Activated CD4-positive, alpha-beta T cell treated with anti-CD3 and anti-CD28 coated beads, Interleukin-2, amount 10 ng/mL, durations not matched to agents 7 days and 5 days (primary cell): ENCODE measurements at places on chromosomes 12 and 14. TPM values are rescaled to one million over a fixed set of nuclear protein-coding genes. Genes with fewer than 3 reads are reported as not detected.

The WDR20 gene
- total RNA-seq: 24.7 TPM

The CLEC2B gene
- 61.4 TPM for total RNA-seq

The RASSF9 gene
- not detected for total RNA-seq

The FGD4 gene
- total RNA-seq: 0.22 TPM

The CNOT2 gene
- 78.0 TPM for total RNA-seq

The INSM2 gene
- not detected for total RNA-seq

The KCNH5 gene
- total RNA-seq: not detected

The CLEC4C gene
- total RNA-seq: not detected

The AQP2 gene
- not detected for total RNA-seq

The IL31 gene
- total RNA-seq: not detected

The GLIPR1L1 gene
- total RNA-seq: not detected

The BEST3 gene
- not detected for total RNA-seq

The SCNN1A gene
- 0.67 TPM for total RNA-seq

The SLC17A8 gene
- not detected for total RNA-seq

The PPP4R4 gene
- 3.7 TPM for total RNA-seq

DNA sequence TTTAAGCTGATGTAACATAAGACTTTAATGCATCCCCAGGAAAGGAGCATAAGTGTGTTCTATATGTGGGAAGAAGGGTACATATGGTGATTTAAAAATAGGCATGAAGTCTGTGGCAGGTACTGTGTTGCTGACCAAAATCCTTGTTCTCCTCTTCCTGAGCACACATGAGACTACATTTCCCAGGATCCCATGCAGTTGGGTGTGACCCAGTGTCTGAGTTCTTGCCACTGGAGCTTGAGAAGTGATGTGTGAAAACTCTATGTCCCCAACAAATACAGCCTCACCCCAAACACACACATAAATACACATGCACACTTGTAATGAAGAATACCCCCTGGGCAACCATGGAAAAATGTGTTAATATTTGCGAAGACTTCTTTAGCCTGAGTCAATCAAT is 8.5 kb upstream of the SMIM10L1 start:
- no peak for DNase-seq
- H3K4me3 ChIP-seq: no peak overlapping the region
- H3K4me1 ChIP-seq: peaks cover 31% of the 10 kb centered on the region
- H3K36me3 ChIP-seq: peaks cover 60% of the 10 kb centered on the region
- H3K27ac ChIP-seq: no peak overlapping the region

- H3K36me3 ChIP-seq: peaks cover 48% of the 10 kb centered on the region
- peak overlapping the region; percentile 95 for H3K4me3 ChIP-seq
- peaks cover 2% of the 10 kb centered on the region for H3K27me3 ChIP-seq
- H3K4me1 ChIP-seq: peaks cover 45% of the 10 kb centered on the region
- DNase-seq: peak; percentile 48
These were observed 840 bp downstream of the PNP start for GRCh38 chr14:20469890-20470602.

- peak overlapping the region; percentile 87 for H3K27ac ChIP-seq
- no peaks in the 10 kb centered on the region for H3K27me3 ChIP-seq
- H3K36me3 ChIP-seq: peaks cover 85% of the 10 kb centered on the region
- no peak overlapping the region for H3K4me3 ChIP-seq
- peaks cover 79% of the 10 kb centered on the region for H3K4me1 ChIP-seq
These were observed 42.0 kb downstream of the EVL start for GRCh38 chr14:100107236-100107635.

DNA sequence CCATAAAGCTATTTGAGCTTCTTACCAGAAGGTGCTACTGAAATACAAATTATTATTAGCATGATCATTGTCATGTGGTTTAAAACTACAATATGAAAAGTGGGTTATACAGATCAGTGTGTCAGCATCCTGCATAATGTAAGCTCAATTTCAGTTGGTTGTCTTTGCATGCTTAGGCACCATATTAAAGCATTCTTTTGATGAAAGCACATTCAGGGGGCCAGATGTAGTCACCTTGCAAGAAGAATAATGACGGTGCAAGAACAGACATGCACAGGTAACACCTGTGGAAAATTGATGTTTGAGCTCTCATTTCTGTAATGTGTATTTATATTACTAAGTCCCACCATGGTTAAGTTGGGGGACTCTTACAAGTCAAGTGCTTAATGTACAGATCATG is 123.9 kb downstream of the PAX9 start:
- H3K27me3 ChIP-seq: no peaks in the 10 kb centered on the region
- no peaks in the 10 kb centered on the region for H3K4me1 ChIP-seq
- H3K27ac ChIP-seq: no peak overlapping the region
- no peak for DNase-seq
- H3K4me3 ChIP-seq: no peak overlapping the region

GRCh38 chr12:108305520-108305919 is 33.6 kb downstream of the CMKLR1 start:
- H3K4me3 ChIP-seq: no peak overlapping the region
- H3K27ac ChIP-seq: no peak overlapping the region
- peaks cover 46% of the 10 kb centered on the region for H3K4me1 ChIP-seq
- H3K36me3 ChIP-seq: no peaks in the 10 kb centered on the region

GRCh38 chr14:40119765-40120164 is 687.5 kb upstream of the FBXO33 start:
- H3K4me1 ChIP-seq: no peaks in the 10 kb centered on the region
- H3K36me3 ChIP-seq: no peaks in the 10 kb centered on the region
- no peak for DNase-seq
- no peaks in the 10 kb centered on the region for H3K27me3 ChIP-seq

DNA sequence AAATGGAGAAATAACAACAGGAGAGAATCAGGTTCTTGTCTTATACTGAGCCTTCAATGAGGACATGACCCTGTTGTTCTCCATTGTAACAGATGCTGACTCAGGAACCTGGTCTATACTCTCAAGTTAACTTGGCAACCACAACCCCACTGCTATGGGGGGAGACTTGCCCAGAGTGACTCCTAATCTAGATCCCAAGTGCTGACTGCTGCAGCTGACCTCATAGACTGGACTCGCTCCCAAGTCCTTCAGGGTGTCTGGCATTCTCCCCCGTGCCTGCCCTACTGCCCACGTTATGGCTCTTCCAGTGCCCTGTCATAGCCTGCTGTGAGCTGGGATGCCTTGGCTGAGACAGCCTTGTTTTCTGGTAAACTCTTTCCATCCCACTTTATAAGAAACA is 37.1 kb downstream of the NID2 start:
- no peak for DNase-seq
- H3K4me1 ChIP-seq: no peaks in the 10 kb centered on the region
- peaks cover 19% of the 10 kb centered on the region for H3K27me3 ChIP-seq
- H3K36me3 ChIP-seq: no peaks in the 10 kb centered on the region

DNA sequence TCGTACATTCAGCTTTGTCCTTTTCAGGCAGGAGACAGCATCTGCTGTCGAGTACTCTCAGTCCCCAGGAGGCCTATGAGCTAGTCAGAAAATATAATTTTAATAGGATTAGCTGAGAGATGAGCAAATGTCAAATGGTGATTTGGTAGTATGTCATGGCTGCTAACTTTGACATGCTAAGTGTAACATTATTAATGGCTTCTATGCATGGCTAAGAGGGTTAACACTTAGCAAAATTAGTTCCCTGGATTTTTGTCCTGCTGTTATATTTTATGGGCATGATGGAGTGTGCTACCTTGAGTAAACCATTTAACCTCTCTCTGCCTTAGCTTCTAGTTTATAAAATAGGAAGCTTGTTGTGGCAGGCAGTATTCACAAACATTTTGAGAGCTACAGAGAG is 2.9 kb upstream of the PCNX1 start:
- no peak for DNase-seq
- H3K27ac ChIP-seq: no peak overlapping the region
- no peak overlapping the region for H3K4me3 ChIP-seq
- peaks cover 44% of the 10 kb centered on the region for H3K4me1 ChIP-seq
- peaks cover 8% of the 10 kb centered on the region for H3K36me3 ChIP-seq
- H3K27me3 ChIP-seq: no peaks in the 10 kb centered on the region

- DNase-seq: no peak
- H3K4me3 ChIP-seq: no peak overlapping the region
- H3K27ac ChIP-seq: no peak overlapping the region
- H3K4me1 ChIP-seq: no peaks in the 10 kb centered on the region
- peaks cover 6% of the 10 kb centered on the region for H3K27me3 ChIP-seq
These were observed 127.6 kb upstream of the DAAM1 start for GRCh38 chr14:59060841-59061240.

- no peak overlapping the region for H3K4me3 ChIP-seq
- no peaks in the 10 kb centered on the region for H3K27me3 ChIP-seq
These were observed 55.4 kb downstream of the SSPN start for GRCh38 chr12:26250801-26251200.

- H3K27me3 ChIP-seq: peaks cover 3% of the 10 kb centered on the region
- H3K4me3 ChIP-seq: no peak overlapping the region
- H3K4me1 ChIP-seq: no peaks in the 10 kb centered on the region
- no peak for DNase-seq
These were observed 82.4 kb downstream of the SLC5A8 start for GRCh38 chr12:101127521-101128219.

GRCh38 chr12:80101126-80101525 is 1.8 kb downstream of the OTOGL start:
- no peaks in the 10 kb centered on the region for H3K4me1 ChIP-seq
- no peak overlapping the region for H3K27ac ChIP-seq
- H3K4me3 ChIP-seq: no peak overlapping the region
- peaks cover 2% of the 10 kb centered on the region for H3K27me3 ChIP-seq
- no peak for DNase-seq
- H3K36me3 ChIP-seq: no peaks in the 10 kb centered on the region

GRCh38 chr12:112386726-112387125 is 4.5 kb upstream of the HECTD4 start:
- no peak for DNase-seq
- peaks cover 18% of the 10 kb centered on the region for H3K4me1 ChIP-seq

DNA sequence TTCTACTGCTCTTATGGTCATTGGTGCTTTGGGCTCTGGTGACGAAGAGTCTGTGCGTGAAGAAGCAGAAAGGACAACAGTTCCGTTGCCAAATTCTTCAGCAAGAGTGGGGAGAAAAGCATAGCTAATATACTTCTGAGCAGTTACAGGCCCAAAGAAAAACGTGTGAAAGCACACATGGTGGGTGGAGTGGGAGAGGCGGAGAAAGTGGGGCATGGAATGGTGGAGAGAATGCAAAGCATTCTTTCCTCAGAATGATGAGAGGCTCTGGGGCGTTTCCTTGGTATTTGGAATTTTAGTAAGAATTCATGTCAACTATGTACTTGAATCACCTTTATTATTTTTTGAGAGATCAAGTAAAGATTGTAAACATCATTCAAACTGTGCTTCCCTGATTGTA is 396.1 kb downstream of the NAV3 start:
- no peak for DNase-seq
- H3K27ac ChIP-seq: no peak overlapping the region
- no peaks in the 10 kb centered on the region for H3K36me3 ChIP-seq

- peaks cover 4% of the 10 kb centered on the region for H3K27me3 ChIP-seq
- no peak overlapping the region for H3K27ac ChIP-seq
- DNase-seq: no peak
- H3K4me3 ChIP-seq: no peak overlapping the region
These were observed 43.9 kb downstream of the SERPINA3 start for GRCh38 chr14:94656043-94656442.

DNA sequence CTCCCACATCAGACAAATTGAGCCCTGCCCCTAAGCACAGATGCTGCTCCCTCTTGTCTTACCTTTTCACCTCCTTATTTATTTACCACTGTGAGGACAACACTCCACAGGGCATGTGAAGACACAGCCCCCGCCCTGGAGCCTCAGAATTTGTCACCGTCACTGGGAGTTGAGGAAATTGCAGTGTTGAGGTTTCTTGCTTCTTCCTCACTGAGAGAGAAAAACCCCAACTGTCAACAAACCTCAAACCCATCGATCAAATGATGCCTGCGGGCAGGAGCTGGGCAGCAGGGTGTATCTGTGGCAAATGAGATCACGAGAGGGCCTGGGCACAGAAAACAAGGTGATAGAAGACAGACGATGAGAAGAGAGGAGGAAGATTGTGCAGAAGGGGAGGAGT is 30.5 kb upstream of the PLEKHG3 start:
- H3K4me1 ChIP-seq: peaks cover 50% of the 10 kb centered on the region
- peak overlapping the region; percentile 4 for H3K4me3 ChIP-seq
- DNase-seq: peak; percentile 73
- peak overlapping the region; percentile 77 for H3K27ac ChIP-seq

GRCh38 chr12:90945070-90945649 is 9.8 kb downstream of the CCER1 start:
- no peaks in the 10 kb centered on the region for H3K36me3 ChIP-seq
- DNase-seq: no peak
- no peak overlapping the region for H3K27ac ChIP-seq
- H3K4me3 ChIP-seq: no peak overlapping the region
- peaks cover 9% of the 10 kb centered on the region for H3K27me3 ChIP-seq

DNA sequence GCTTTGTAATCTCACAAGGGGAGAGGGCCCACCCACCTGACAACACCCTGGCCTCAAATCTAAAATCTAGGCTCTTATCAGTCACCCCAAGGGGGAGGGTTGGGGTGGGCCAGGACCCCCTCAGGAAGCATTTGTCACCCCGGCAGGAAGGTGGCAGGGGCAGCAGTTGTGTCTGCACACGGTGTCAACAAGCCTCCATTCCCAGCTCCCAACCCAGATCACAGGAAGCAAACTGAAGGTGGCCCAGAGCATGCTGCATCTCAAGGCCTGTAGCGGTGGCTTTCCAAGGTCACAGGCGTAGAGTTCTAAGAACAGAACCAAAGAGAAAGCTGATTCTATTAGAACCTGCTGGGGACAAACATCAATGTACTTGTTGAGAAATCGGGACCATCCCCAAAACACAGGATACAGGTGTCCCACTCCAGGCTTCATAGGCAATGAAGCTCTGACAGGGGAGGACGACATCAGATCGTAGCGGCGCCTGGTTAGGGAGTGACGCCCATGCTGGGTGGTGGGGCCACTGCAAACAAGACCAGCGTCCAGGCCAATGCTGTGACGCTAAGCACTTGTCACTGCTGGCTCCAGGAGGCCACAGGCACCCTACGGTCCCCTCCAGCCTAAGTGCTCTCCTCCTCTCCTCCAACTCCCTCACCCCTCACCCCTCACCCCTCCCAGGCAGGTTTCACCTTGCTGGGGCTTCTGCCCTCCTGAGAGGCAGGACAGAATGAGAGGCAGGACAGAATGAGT is 52.9 kb downstream of the CCDC88C start:
- H3K27ac ChIP-seq: no peak overlapping the region
- DNase-seq: no peak
- peaks cover 64% of the 10 kb centered on the region for H3K4me1 ChIP-seq
- no peaks in the 10 kb centered on the region for H3K27me3 ChIP-seq

- no peak overlapping the region for H3K27ac ChIP-seq
- H3K27me3 ChIP-seq: peaks cover 39% of the 10 kb centered on the region
- no peak overlapping the region for H3K4me3 ChIP-seq
- no peaks in the 10 kb centered on the region for H3K36me3 ChIP-seq
- no peaks in the 10 kb centered on the region for H3K4me1 ChIP-seq
These were observed 79.0 kb downstream of the TMEM30B start for GRCh38 chr14:61202124-61202523.
